ENCODE measurements at places on chromosomes 12 and 14. TPM values are rescaled to one million over a fixed set of nuclear protein-coding genes. Genes with fewer than 3 reads are reported as not detected.
A peak's percentile ranks its signal among the peaks of the same experiment; 100 is the strongest.

DNA sequence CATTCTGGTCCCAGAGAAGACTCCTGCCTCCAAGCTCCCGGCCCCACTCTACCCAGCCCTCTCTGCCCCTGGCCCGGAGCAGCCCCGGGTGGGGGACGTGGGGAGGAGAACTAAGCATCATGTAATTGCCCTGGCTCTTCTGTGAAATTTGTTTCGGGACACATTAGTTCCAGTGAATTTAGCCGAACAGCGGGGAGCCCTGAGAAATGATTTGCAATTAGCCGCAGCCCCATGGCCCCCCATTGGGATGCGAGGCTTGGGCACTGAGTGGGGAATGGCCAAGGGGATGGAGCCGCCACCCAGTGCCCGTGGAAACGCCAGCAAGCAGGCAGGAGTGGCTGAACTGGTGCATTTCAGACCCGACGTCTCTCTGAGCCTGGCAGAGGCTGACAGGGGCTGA is 173.9 kb upstream of the LHX5 start:
- H3K36me3 ChIP-seq = no peaks in the 10 kb centered on the region
- no peak overlapping the region for H3K27ac ChIP-seq
- peaks cover 30% of the 10 kb centered on the region for H3K27me3 ChIP-seq
- no peaks in the 10 kb centered on the region for H3K4me1 ChIP-seq
- H3K4me3 ChIP-seq = no peak overlapping the region
- no peak for DNase-seq

DNA sequence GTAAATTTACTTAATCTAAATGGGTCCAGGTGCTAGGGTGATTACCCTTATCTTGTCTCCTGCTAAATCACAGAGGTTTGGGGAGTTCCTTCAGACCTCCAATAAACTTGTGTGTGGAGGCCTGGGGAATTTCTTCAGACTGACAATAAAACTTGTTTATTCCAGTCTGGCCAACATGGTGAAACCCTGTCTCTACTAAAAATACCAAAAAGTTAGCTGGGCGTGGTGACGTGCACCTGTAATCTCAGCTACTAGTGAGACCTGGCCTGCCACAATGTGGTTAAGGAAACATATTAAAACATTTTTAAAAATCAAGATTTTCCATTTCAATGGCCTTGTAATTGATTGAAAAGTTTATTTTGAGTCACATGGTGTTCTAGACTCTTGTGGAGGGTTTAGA is 126.9 kb upstream of the FGD4 start:
- H3K4me1 ChIP-seq = peaks cover 30% of the 10 kb centered on the region
- H3K4me3 ChIP-seq = no peak overlapping the region
- no peaks in the 10 kb centered on the region for H3K36me3 ChIP-seq
- DNase-seq = no peak
- H3K27me3 ChIP-seq = no peaks in the 10 kb centered on the region
- no peak overlapping the region for H3K27ac ChIP-seq

GRCh38 chr12:98733667-98734350 is 88.7 kb downstream of the APAF1 start:
- H3K36me3 ChIP-seq = peaks cover 37% of the 10 kb centered on the region
- DNase-seq = no peak
- H3K4me1 ChIP-seq = peaks cover 21% of the 10 kb centered on the region
- no peak overlapping the region for H3K4me3 ChIP-seq
- no peak overlapping the region for H3K27ac ChIP-seq

DNA sequence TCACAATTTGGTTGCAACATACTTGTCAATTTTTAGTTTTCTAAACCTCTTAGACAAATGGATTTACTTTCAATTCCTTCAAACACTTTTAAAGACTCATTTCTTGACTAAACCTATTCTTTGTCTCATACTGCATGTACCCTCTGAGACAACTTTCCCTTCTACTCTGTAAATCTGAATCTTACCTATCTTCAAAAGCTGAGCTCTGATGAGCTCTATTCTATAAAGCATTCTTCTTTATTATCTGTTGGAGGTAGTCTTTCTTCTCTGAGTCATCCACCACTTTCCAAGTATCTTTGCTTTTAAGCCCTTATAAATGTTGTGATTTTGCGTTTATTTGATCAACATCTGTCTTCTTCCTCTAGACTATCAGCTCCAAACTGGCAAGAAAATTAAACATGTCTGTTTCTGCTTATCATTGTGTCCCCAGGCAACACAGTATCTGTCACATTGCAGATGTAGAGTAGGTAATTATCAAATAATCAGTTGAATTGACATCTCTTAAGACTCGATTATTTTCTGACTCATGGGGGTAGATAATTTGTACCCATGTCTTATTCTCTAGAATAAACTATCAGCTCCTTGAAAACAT is 265.6 kb upstream of the FAR2 start:
- H3K27me3 ChIP-seq = no peaks in the 10 kb centered on the region
- no peak overlapping the region for H3K27ac ChIP-seq
- H3K4me3 ChIP-seq = no peak overlapping the region
- DNase-seq = no peak
- no peaks in the 10 kb centered on the region for H3K4me1 ChIP-seq

GRCh38 chr12:5442251-5443006 is 10.5 kb downstream of the NTF3 start:
- H3K4me1 ChIP-seq = peaks cover 2% of the 10 kb centered on the region
- no peaks in the 10 kb centered on the region for H3K36me3 ChIP-seq
- no peak overlapping the region for H3K4me3 ChIP-seq
- no peak for DNase-seq

GRCh38 chr12:53965281-53966084 is 7.4 kb upstream of the HOXC11 start:
- DNase-seq = no peak
- H3K27ac ChIP-seq = no peak overlapping the region
- peaks cover 15% of the 10 kb centered on the region for H3K4me1 ChIP-seq
- peaks cover 91% of the 10 kb centered on the region for H3K27me3 ChIP-seq
- no peak overlapping the region for H3K4me3 ChIP-seq

- DNase-seq = no peak
- H3K36me3 ChIP-seq = no peaks in the 10 kb centered on the region
- H3K27ac ChIP-seq = no peak overlapping the region
Measured at GRCh38 chr12:120836114-120836684, 68.0 kb downstream of the SPPL3 start.

DNA sequence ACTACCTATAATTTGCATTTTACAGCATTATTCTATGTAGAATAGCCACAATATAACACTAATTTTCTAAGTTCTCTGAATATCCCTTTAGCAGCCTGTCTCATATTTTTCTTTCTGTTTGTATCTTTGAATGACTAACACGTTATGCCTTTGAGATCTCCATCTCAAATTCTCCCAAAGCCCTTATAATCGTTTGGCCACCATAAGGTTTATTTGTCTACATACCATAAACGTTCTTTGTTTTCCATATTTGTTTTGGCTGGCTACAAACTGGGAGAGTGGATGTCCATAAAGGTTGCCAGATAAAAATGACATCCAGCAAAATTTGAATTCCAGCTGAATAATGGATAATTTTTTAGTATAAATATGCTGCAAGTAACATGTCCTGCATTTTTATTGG is 203.7 kb downstream of the STXBP6 start:
- DNase-seq = no peak
- H3K4me3 ChIP-seq = no peak overlapping the region
- H3K27me3 ChIP-seq = no peaks in the 10 kb centered on the region
- peak overlapping the region; percentile 86 for H3K27ac ChIP-seq

GRCh38 chr12:76871742-76872141 is 7.1 kb downstream of the CSRP2 start:
- H3K4me1 ChIP-seq = peaks cover 6% of the 10 kb centered on the region
- H3K27me3 ChIP-seq = no peaks in the 10 kb centered on the region
- H3K27ac ChIP-seq = no peak overlapping the region
- DNase-seq = no peak
- H3K36me3 ChIP-seq = peaks cover 2% of the 10 kb centered on the region

GRCh38 chr12:47754881-47755280 is 3.8 kb downstream of the RAPGEF3 start:
- H3K4me1 ChIP-seq = peaks cover 31% of the 10 kb centered on the region
- H3K4me3 ChIP-seq = no peak overlapping the region
- no peaks in the 10 kb centered on the region for H3K36me3 ChIP-seq
- H3K27me3 ChIP-seq = no peaks in the 10 kb centered on the region
- no peak for DNase-seq
- H3K27ac ChIP-seq = no peak overlapping the region

GRCh38 chr12:31714406-31715271 is 14.2 kb downstream of the AMN1 start:
- peaks cover 3% of the 10 kb centered on the region for H3K36me3 ChIP-seq
- no peak overlapping the region for H3K4me3 ChIP-seq
- no peaks in the 10 kb centered on the region for H3K4me1 ChIP-seq
- DNase-seq = no peak

- H3K4me1 ChIP-seq = peaks cover 56% of the 10 kb centered on the region
- H3K4me3 ChIP-seq = no peak overlapping the region
- no peak for DNase-seq
- no peaks in the 10 kb centered on the region for H3K36me3 ChIP-seq
Measured at GRCh38 chr12:124774054-124774461, 89.6 kb downstream of the SCARB1 start.

GRCh38 chr14:54462048-54462447 is 20.9 kb upstream of the CNIH1 start:
- H3K36me3 ChIP-seq = peaks cover 3% of the 10 kb centered on the region
- peaks cover 2% of the 10 kb centered on the region for H3K4me1 ChIP-seq
- no peak for DNase-seq
- no peak overlapping the region for H3K4me3 ChIP-seq

GRCh38 chr12:112167031-112167461 is 41.7 kb downstream of the TRAFD1 start:
- peaks cover 14% of the 10 kb centered on the region for H3K36me3 ChIP-seq
- H3K4me3 ChIP-seq = no peak overlapping the region
- H3K27ac ChIP-seq = no peak overlapping the region
- no peaks in the 10 kb centered on the region for H3K27me3 ChIP-seq

GRCh38 chr12:131869871-131870418 is 24.5 kb upstream of the ULK1 start:
- H3K4me1 ChIP-seq = peaks cover 29% of the 10 kb centered on the region
- no peak overlapping the region for H3K4me3 ChIP-seq
- no peak for DNase-seq
- peak overlapping the region; percentile 27 for H3K27ac ChIP-seq

Gene ANO2
- 0.89 TPM for total RNA-seq

Gene TAS2R43
- total RNA-seq = 0.86 TPM

Gene SMCO2
- total RNA-seq = not detected

Gene P2RX7
- 0.08 TPM for total RNA-seq
